LHCN-M2 (cell line): ENCODE measurements at places on chromosomes 1 and 21.

GRCh38 chr1:54237586-54237985 is 37.6 kb downstream of the MRPL37 start:
- DNase-seq: no peak

DNA sequence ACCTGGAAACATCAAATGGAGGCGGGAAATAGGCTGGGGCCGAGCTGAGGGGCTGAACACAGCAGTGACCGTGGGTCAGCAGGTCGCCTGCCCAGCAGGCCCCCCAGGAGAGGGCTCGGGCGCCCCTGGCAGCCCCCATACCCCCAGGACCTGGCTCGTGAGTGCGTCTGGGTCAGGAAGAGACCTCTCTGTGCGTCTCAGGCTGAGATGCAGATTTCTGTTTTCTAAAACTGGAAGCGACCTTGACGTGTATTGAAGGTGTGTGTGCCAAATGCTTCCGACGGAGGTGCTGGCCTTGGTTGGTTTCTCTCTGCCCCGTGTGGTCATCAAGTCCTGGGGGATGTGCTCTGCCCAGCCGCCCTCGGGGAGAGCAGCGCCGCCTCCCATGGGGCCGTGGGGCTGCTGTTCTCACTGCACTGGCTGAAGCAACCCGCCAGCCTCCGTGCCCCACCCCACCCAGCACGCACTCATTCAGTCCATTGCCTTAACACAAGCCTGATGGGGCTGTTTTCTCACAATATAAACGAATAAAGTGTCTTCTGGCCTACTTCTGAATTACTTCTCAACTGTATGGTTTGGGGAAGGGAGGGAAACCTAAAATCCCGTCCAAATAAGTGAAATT is 7.4 kb downstream of the PEX10 start:
- DNase-seq: no peak

DNA sequence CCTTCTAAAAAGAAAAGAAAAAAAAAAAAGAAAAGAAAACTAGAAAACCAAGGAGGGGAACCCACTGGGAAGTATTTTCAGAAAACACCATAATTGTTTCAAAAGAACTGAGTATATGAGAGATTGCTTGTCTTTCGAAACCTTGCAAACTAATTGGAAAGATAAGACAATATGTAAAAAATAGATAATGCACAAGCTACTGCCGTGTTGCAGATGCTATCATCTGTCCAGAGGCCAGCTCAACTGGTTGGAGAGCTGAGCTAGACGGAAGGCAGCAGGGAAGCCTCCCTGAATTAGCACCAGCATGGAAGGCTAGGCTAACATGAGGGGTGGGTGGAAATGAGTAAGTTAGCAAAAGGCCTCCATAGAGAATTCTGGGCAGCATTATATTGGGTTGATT is 16.2 kb upstream of the CACHD1 start:
- no peak for DNase-seq

- no peak for DNase-seq
Observed at GRCh38 chr1:228851193-228851592, 115.9 kb downstream of the RHOU start.

- no peak for DNase-seq
Observed at GRCh38 chr1:202951437-202951836, 6.7 kb downstream of the ADIPOR1 start.

- peak; percentile 21 for DNase-seq
Observed at GRCh38 chr21:18630446-18630845, 226.9 kb upstream of the TMPRSS15 start.
